ENCODE measurements at places on chromosomes 16 and 17.

GRCh38 chr16:69373019-69373418 is 12.8 kb downstream of the TERF2 start:
- DNase-seq: no peak

- no peak for DNase-seq
Measured at GRCh38 chr16:69924777-69925191, 26.4 kb upstream of the CLEC18A start.

GRCh38 chr17:17304521-17304985 is 1.4 kb downstream of the NT5M start:
- DNase-seq: peak; percentile 14

GRCh38 chr16:29675811-29676643 is 3.0 kb upstream of the QPRT start:
- peak; percentile 81 for DNase-seq

DNA sequence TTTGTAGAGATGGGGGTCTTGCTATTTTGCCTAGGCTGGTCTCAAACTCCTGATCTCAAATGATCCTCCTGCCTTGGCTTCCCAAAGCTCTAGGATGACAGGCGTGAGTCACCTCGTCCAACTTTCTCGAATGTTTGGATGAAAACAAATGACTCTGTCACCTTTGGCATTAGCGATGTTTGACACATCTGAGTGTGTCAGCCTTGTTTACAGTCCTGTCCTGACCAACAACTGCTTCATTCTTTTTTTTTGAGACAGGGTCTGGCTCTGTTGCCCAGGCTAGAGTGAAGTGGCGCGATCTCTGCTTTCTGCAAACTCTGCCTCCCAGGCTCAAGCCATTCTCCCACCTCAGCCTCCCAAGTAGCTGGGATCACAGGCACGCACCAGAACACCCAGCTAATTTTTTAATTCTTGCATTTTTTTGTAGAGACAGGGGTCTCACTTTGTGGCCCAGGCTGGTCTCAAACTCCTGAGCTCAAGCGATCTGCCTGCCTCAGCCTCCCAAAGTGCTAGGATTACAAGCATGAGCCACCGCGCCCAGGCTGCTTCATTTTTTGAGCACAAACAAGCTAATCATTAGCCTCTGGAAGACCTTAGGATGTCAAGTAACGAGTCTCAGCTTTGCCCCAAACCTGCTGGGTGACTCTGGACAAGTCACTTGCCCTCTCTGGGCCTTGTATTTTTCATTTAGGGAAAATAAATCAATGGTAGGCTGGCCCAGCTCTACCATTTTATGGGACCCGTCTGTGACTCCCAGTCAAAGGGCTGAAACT is 7.4 kb downstream of the MYH11 start:
- DNase-seq: no peak

- no peak for DNase-seq
Measured at GRCh38 chr16:71840052-71840451, 5.7 kb upstream of the ATXN1L start.

DNA sequence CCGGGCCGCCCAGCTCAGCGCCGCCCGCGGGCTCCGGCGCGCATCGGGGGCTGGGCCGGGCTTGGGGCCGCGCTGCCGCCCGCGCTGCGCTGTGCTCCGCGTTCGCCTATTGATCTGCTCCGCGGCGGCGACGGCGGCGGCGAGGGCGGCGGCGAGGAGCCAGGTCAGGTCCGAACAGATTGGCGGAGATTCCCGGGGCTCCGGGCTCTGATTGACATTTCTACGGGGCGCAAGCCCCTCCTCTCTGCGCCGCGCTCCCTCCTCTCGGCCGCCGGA is 559 bp downstream of the IRX3 start:
- no peak for DNase-seq

GRCh38 chr16:82598771-82599170 is 28.0 kb upstream of the CDH13 start:
- no peak for DNase-seq

GRCh38 chr16:78768718-78769117 is 669.3 kb downstream of the WWOX start:
- no peak for DNase-seq

- peak; percentile 60 for DNase-seq
Measured at GRCh38 chr17:45852535-45853297, 8.0 kb downstream of the SPPL2C start.

DNA sequence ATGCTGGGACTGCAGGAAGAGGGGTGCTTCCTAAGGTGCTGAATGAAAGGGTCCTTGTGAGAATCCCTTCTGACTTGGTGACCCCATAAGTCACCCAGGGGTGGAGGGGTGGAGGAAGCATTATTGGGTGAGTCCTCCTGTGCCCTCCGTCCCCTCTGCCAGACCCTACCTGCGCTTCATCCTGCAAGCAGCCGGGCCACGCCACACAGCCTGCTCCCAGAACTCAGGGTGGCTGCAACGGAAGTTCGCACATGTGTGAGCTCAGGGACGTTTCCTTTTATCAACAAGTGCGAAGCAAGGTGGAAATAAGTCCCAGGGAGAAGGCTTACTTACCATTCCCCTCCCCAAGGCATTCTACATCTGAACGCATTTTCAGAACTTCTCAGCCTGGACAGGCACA is 40.9 kb downstream of the COX4I1 start:
- DNase-seq: no peak

DNA sequence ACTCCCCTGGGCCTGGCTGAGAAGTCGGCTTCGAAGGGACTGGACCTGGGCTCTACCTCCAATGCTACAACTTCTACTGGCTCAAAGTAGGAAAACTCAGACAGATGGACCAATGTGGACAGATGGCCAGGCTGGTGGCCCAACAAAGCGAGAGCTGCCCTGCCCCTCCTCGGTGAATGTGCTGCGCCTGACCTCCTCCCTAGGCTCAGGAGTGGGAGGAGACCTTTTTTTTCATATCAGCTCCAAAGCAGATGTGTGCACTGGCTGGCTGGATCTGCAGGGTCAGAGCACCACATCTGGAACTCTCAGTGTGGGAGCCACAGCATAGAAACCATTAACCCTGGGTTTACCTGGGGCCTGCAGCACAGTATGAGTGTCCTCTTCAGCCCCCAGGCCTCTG is 20.8 kb downstream of the ATP6V0D1 start:
- DNase-seq: no peak

GRCh38 chr17:3796110-3796821 is 4.7 kb downstream of the ITGAE start:
- DNase-seq: no peak

DNA sequence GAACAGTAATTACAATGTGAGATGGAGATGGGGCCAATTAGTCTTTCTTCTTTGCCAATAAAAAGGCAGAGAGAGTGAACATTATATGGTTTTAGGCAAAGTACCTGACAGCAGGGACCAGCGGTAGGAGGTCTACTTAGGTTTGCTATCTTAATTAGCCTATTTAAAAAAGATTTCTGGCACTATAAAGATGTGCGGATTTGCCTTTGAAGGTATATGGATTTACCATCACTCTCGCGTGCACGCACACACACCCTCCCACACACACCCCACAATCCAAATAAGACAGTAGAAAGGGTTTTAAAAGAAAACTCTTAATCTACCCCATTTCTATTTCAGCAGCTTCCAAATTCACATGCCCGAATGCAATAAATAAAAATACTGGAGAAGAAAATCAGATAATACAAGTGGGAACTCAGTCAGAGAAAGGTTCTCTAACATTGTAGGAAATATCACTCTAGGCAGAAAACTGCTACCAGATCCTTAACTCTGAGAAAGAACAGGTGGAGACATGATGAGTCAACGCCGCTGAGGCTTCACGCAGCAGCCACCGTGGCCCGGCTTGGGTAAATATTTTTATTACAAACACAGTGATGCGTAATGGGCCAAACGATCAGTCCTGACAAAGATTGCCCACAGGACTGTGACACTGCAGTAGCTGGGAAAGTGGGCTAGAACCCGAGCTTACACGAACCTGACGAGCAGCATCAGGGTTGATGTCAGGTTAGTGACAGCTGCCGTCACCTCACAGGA is 66.6 kb upstream of the AXIN2 start:
- no peak for DNase-seq

DNA sequence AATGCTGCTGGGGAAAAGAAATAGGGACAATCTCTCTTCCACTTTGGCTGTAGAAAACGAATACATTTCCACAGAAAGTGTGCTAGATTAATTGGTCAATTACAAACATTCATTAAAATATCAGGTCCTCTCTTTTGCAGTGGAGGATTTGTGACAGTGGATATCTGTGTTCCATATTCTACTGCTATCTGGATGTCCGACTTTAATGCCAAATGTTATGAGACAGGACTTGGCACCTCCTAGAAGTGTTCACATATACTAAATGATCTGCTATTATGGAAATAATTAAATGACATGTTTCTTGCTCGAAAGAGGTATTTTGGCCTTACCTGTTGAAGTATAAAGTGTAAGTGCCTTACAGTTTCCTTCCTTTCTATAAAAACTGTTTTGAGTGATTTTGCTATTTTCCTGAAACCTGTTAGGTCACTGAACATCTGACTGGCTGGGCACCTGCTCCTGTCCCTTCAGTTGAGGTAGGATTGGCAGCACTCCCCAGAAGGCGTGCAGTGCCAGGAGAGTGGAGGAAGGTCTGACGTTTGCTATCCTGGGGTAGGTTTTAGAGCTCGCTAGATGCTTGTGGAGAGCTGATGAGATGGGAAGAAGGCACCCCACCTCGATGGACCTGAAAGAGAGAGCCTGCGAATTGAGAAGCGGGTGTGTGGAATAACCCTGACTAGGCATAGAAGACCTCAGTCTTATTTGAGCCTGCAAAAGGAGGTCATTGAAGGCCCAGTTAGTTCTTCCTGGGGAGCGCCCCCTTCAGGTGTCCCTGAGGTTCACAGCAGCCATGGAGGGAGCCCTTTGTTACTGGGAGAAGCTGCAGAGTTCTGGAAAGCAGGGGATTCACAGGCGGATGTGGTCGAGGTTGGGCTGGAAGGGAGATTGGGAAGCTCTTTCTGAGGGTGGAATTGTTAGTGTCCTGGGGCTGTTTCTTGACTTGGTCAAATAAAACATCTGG is 159.4 kb upstream of the ZNF267 start:
- no peak for DNase-seq

- no peak for DNase-seq
Measured at GRCh38 chr16:87393680-87394055, 1.5 kb downstream of the MAP1LC3B start.
